ENCODE measurements at places on chromosomes 13 and 19.

DNA sequence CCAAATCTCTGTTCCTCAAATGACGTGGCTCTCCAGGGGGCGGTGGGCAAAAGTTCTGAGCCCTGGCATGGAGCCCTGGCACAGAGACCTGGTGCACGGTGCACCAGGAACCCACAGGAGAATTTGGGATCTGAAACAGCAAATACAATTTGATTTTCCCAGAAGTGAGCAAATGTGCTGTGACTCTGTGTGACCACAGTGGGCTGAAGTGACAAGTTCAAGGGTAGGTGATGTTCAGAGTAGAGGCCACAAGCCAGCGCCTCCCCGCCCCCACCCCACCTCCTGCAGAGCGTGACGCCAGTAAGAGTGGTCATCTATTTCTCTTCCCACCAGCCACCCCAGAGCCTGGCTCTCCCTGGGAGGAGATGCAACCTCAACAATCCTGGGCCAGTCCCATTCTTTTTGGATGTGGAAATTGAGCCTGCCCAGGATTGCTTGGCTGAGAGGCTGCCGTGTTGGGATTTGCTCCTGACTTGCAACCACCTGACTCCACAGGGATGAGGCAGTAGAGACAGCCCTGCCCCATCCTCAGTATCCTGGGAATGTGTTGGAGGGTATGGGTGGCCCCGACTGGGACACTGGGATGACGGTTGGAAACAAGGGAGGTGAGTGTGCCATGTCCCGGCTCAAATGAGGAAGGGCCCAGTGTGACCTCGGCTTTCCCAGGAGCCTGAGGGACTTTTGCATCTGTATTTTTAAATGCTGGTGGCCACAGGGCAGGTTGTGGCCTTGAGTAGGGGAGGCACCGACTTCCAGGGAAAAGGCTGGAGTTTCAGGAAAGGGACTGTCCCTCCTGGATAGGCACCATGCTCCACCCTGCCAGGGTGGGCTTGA, 11.1 kb upstream of the BCL3 start:
- no peaks in the 10 kb centered on the region for H3K36me3 ChIP-seq
- H3K27me3 ChIP-seq: peaks cover 34% of the 10 kb centered on the region
- H3K4me3 ChIP-seq: no peak overlapping the region
- H3K27ac ChIP-seq: no peak overlapping the region

- H3K4me3 ChIP-seq: no peak overlapping the region
- DNase-seq: no peak
- no peaks in the 10 kb centered on the region for H3K36me3 ChIP-seq
- no peak overlapping the region for H3K27ac ChIP-seq
Observed at GRCh38 chr13:26949701-26950502, 189.3 kb upstream of the GPR12 start.

DNA sequence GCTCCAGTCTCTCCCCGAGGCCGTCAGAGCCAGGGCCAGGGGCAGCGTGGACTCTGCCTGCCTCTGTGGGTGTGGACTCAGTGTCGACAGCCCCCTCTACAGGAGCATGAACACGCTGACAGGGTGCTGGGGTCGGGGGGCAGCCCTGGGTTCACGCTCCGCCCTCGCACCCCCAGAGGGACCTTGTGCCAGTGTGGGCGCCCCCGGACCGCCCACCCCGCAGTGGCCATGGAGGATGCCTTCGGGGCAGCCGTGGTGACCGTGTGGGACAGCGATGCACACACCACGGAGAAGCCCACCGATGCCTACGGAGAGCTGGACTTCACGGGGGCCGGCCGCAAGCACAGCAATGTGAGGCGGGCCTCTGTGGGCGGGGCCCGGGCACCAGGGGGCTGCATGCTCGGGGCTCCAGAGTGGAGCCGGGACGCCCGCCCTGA, 8.3 kb downstream of the TRPM4 start:
- peaks cover 28% of the 10 kb centered on the region for H3K4me1 ChIP-seq
- peaks cover 3% of the 10 kb centered on the region for H3K36me3 ChIP-seq
- no peak overlapping the region for H3K4me3 ChIP-seq
- no peak overlapping the region for H3K27ac ChIP-seq
- DNase-seq: peak; percentile 37

GRCh38 chr19:30117636-30118145, 175.7 kb downstream of the URI1 start:
- H3K4me3 ChIP-seq: no peak overlapping the region
- H3K27ac ChIP-seq: no peak overlapping the region
- H3K27me3 ChIP-seq: peaks cover 12% of the 10 kb centered on the region

GRCh38 chr19:48695743-48696352, at the start of gene FUT2:
FUT2 (plus strand) TSS chr19:48695971; CDS start chr19:48702957, 6,986 bp downstream.
- peaks cover 25% of the 10 kb centered on the region for H3K4me1 ChIP-seq
- H3K27ac ChIP-seq: no peak within 1 kb of the TSS

GRCh38 chr19:33697766-33698165, 76.0 kb downstream of the CHST8 start:
- no peak for DNase-seq
- H3K4me3 ChIP-seq: no peak overlapping the region
- H3K27me3 ChIP-seq: peaks cover 34% of the 10 kb centered on the region
- H3K4me1 ChIP-seq: no peaks in the 10 kb centered on the region
- no peaks in the 10 kb centered on the region for H3K36me3 ChIP-seq
- no peak overlapping the region for H3K27ac ChIP-seq

DNA sequence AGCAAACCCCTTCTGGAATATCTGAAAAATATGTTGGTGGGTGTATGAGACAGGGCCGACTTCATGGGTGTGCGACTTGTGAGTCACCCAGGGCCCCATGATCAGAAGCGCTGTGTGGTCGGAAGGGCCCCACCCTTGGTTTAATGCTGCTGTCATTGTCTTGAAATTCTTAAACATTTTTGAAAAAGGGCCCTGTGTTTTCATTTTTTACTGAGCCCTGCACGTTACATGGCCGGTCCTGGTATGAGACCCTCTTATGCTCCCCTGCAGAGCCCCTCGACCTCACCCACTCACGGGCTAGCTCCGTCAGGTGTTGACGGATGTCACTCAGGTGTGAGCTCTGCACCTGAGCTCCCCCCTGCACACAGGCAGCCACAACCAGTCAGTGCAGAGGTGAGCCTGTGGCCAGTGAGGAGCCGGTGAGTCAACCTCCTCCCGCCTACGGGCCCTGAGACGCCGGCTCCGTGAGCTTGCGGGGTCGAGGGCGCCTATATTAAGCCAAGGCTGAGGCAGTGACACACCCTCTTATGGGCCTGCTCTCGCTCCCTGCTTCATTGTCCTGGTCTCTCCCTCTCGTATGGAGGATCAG, 27.7 kb downstream of the GADD45B start:
- H3K4me3 ChIP-seq: no peak overlapping the region
- no peak for DNase-seq
- H3K27me3 ChIP-seq: peaks cover 11% of the 10 kb centered on the region
- peaks cover 36% of the 10 kb centered on the region for H3K4me1 ChIP-seq

DNA sequence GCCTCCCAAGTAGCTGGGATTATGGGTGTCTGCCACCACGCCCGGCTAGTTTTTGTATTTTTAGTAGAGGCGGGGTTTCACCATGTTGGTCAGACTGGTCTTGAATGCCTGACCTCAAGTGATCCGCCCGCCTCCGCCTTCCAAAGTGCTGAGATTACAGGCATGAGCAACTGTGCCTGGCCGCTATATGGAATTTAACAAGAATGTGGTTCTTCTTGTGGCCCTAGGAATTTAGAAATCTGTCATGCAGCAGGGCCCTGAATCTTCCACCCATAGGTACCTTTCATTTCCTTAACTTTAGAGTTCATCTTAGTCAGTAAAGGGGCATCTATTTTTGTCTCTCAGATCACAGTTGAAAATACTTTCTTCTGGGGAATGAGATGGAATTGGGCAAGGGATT, 25.6 kb upstream of the NDFIP2 start:
- no peak for DNase-seq
- no peak overlapping the region for H3K27ac ChIP-seq
- H3K36me3 ChIP-seq: no peaks in the 10 kb centered on the region
- H3K4me3 ChIP-seq: no peak overlapping the region
- peaks cover 29% of the 10 kb centered on the region for H3K4me1 ChIP-seq

GRCh38 chr13:37364007-37364406, 234.6 kb downstream of the POSTN start:
- no peak overlapping the region for H3K27ac ChIP-seq
- no peaks in the 10 kb centered on the region for H3K27me3 ChIP-seq
- no peak overlapping the region for H3K4me3 ChIP-seq
- no peaks in the 10 kb centered on the region for H3K4me1 ChIP-seq
- no peaks in the 10 kb centered on the region for H3K36me3 ChIP-seq

GRCh38 chr19:28864024-28864503, 348.9 kb downstream of the UQCRFS1 start:
- H3K4me1 ChIP-seq: peaks cover 13% of the 10 kb centered on the region
- peaks cover 14% of the 10 kb centered on the region for H3K27me3 ChIP-seq
- H3K4me3 ChIP-seq: no peak overlapping the region
- DNase-seq: no peak
- H3K36me3 ChIP-seq: no peaks in the 10 kb centered on the region

GRCh38 chr19:8648240-8648639, 17.8 kb downstream of the NFILZ start:
- H3K4me1 ChIP-seq: no peaks in the 10 kb centered on the region
- DNase-seq: no peak
- H3K27ac ChIP-seq: no peak overlapping the region
- H3K27me3 ChIP-seq: peaks cover 34% of the 10 kb centered on the region
- H3K4me3 ChIP-seq: no peak overlapping the region
- H3K36me3 ChIP-seq: no peaks in the 10 kb centered on the region
